ENCODE measurements at places on chromosomes 12 and 14.

DNA sequence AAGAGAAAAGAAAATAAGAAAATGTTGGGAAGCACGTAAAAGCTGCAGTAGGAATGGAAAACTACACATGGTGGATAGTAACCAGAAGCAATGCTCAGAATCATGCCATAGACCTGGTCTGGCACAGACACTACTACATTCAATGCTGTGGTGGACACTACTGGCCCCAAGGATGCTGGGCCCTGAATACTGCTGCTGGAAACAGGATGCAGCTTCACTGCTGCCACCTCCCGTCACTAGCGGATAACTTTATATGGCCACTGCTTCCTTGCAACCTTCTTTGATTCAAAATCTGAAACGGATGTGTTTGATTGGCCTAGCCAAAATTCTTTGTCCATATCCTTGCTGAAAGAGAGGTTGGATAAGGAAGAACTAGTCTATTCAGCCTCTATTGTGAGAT, 30.7 kb downstream of the ADCY6 start:
- DNase-seq: peak; percentile 41

DNA sequence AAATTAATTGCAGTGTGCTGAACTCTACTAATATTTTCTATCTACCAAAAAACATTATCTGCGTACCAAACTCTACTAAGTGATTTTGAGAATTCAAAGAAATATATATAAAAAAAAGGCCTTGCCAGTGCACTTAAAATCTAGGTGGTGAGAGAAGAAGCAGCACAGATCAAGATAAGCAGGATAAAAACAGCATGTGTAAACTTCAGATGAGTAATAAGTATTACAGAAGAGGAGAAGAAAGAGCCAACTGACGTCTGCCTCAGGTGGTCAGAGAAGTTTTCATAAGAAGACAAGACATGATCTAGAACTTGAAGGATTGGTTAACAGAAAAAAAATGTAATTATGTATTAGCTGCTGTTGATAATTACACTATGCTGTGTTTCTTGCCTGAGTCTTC, 166.4 kb downstream of the DUSP6 start:
- peak; percentile 21 for DNase-seq

DNA sequence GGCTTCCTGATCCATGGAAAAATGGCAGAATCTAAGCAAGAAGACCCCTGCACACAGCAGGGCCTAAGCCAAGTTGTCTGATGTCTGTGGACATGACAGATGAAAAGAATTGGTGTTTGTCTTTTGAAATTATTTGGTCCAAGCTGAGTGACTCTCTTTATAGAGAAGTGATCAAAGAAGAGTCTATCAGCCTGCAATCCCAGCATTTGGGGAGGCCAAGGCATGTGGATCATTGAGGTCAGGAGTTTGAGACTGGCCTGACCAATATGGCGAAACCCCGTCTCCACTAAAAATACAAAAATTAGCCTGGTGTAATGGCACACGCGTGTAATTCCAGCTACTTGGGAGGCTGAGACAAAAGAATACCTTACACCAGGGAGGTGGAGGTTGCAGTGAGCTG, 64.8 kb upstream of the TUNAR start:
- no peak for DNase-seq

- peak; percentile 26 for DNase-seq
Measured at GRCh38 chr12:5200278-5201087, 156.8 kb downstream of the KCNA5 start.

- DNase-seq: no peak
Measured at GRCh38 chr14:94945615-94946014, 175.7 kb upstream of the GSC start.

DNA sequence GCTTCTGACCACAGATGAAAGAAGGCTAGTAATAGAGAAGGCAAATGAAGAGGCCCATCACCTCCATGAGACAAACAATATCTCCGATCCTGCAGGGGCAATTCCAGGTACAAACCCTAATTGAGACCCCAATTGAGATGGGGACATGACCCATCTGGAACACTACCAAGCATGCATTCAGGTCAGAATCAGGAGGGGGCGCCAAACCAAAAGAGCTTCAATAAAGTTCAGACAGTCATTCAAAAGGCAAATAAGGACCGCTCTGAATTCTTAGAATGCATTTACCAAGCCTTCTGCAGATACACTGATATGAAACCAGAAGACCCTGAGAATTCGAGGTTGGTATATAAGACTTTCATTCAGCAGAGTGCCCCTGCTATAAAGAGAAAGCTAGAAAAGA, 10.2 kb upstream of the EDDM3B start:
- no peak for DNase-seq

DNA sequence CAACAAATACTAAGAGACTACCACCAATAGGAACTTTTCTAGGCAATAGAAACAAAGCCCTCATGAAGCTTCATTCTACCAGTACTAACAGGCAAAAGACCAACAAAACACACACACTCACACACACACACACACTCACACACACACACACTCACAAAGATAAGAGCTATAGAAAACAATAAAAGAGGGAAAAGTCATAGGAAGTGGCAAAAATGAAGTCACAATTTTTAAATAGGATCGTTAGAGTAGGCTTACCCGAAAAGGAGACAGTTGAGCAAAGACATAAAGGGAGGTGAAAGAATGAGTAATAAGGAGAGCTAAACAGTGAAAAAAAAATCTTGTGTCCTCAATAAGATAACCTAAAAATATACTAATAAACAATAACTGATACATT, 66.5 kb downstream of the C2CD5 start:
- DNase-seq: no peak

DNA sequence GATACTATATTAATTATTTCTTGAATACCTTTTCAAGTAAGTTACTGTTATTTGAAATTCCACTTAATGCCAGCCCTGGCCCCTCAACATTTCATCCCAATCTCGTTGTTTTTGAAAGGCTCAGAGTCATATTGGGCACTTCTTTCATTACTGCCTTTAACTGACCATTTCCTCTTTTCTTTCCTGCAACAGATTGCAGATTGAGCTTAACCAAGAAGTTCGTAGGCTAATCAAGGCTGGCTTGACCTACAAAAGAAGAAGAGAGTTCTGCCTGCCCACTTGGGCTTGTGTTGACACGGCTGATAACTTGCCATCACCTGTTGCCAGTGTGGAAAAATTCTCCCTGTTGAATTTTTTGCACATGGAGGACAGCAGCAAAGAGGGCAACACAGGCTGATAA, 91.0 kb downstream of the FLRT2 start:
- DNase-seq: no peak

GRCh38 chr12:87096082-87096585, 839.9 kb upstream of the MGAT4C start:
- no peak for DNase-seq

- no peak for DNase-seq
Measured at GRCh38 chr14:100490252-100490651, 97.0 kb downstream of the BEGAIN start.

- peak; percentile 18 for DNase-seq
Measured at GRCh38 chr12:108729612-108730364, 1.5 kb downstream of the CORO1C start.

- DNase-seq: no peak
Measured at GRCh38 chr12:25743679-25744215, 190.7 kb upstream of the LMNTD1 start.

DNA sequence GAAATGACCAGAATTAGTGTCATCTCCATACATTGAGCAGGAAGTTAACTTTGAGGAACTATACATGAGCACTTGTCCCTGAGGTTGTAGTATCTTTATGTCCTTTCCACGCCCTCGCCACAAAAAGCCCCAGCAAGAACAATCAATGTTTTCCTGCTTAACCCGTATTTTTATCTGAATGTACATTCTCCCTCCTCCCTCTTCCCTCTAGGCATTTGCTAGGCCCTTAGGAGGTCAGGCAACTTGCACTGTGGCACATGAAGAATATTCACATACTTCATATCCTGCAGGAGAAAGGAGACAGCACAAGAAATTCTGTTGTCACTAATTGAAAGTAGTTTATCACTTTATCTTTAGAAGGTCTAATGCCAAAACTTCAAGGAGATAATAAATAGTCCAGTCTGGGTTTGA, 18.1 kb upstream of the DUSP6 start:
- DNase-seq: no peak

- peak; percentile 21 for DNase-seq
Measured at GRCh38 chr12:132275110-132275531, 54.3 kb downstream of the GALNT9 start.

DNA sequence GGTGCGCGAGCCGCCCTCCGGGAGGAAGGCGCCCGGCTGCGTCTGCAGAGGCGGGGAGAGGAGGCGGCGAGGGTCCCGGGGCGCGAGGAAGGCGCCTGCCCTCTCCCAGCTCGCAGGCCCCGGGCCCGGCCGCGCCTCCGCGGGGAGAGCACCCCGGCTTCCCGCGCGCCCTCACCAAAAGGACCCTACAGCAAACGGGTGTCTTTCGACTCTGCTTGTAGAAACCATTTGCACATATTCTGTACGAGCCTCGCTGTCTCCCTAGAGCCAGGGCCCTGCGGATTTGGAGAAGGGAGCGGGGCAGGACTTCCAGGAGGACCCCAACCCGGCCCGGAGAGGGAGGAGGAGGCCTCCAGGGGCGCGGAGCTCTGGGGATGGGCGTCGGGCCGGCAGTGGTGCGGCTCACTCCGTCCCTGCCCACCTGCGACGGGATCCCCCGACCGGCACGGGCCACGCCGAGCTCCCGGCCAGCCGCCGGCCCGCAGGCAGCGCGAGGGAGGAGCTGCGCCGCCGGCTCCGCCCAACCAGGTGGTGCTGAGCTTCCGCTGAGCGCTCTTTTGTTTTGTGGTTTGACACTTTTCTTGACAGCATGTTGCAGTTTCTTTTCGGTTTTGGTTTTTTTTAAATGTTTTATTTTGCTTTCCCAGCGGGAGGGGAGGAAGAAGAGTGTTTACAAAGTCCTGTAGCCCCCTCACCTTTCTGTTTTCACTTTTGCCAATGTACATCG, 103.3 kb upstream of the FKBP4 start:
- no peak for DNase-seq

- DNase-seq: no peak
Measured at GRCh38 chr14:89194376-89194775, 222.7 kb downstream of the FOXN3 start.

DNA sequence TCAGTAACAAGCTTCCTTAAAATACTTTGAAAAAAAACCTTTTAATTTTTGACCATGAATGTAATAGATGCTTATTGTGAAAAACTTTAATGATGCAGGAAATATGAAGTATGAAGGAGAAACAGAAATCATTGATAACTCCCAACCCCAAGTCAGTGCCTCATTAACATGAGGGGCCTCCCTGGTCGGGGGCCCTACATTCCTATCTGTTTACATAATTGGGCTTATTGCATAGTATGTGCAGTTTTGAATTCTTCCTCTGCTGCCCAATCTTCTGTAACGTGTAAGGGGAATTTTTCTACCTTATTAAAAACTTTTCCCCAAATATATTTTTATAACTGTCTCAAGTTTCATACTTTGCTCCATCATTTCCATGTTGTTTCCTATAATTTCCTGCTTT, 63.0 kb downstream of the SLC25A47 start:
- DNase-seq: no peak

DNA sequence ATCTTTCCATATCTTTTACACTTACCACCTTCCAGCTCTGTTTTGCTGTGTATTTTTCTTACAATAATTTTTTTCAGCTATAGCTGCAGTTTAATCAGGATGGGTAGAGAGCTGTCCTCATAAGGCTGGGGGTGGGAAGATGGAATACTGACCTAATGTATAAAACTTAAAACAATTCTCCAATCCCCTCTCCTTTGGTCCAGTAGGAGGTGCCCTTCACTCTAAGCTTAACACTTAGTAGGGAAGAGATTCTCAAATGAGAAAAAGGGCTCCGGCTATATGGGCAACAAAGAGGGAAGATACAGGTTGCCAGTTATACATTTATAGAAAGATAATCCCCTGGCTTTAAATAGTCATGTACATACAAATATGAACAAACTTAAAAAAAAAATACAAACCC, 2.8 kb downstream of the ORMDL2 start:
- peak; percentile 58 for DNase-seq

- DNase-seq: no peak
Measured at GRCh38 chr14:50347521-50347920, 35.4 kb downstream of the DMAC2L start.

- no peak for DNase-seq
Measured at GRCh38 chr12:48907245-48907644, 18.0 kb downstream of the FKBP11 start.

DNA sequence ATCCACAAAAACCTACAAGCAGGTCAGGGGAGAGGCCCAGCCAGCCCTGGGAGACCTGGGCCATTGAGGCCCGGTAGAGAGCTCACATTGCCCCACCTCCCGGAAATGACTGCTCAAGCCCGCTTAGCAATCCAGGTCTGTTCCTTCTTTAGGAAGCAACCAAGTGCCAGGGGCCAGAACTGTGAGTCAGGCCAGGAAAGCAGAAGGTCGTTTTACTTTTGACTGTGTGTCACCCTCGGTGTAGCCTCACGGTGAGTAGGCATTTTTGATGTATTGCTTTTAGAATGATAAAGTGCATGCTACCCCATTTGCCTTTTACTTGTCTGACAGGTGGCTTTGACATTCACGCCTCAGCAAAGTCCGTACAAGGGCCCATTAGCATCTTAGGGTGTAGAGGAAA, 25.4 kb upstream of the PWP1 start:
- DNase-seq: no peak

GRCh38 chr12:11321980-11322379, 11.7 kb upstream of the PRB4 start:
- no peak for DNase-seq

- peak; percentile 79 for DNase-seq
Measured at GRCh38 chr12:77133566-77133965, 68.2 kb upstream of the E2F7 start.

- DNase-seq: peak; percentile 6
Measured at GRCh38 chr14:76261371-76261811, 109.7 kb downstream of the GPATCH2L start.

GRCh38 chr12:120719496-120720233, 6.0 kb upstream of the ACADS start:
- DNase-seq: no peak

- DNase-seq: no peak
Measured at GRCh38 chr12:15956413-15957185, 45.5 kb downstream of the DERA start.

DNA sequence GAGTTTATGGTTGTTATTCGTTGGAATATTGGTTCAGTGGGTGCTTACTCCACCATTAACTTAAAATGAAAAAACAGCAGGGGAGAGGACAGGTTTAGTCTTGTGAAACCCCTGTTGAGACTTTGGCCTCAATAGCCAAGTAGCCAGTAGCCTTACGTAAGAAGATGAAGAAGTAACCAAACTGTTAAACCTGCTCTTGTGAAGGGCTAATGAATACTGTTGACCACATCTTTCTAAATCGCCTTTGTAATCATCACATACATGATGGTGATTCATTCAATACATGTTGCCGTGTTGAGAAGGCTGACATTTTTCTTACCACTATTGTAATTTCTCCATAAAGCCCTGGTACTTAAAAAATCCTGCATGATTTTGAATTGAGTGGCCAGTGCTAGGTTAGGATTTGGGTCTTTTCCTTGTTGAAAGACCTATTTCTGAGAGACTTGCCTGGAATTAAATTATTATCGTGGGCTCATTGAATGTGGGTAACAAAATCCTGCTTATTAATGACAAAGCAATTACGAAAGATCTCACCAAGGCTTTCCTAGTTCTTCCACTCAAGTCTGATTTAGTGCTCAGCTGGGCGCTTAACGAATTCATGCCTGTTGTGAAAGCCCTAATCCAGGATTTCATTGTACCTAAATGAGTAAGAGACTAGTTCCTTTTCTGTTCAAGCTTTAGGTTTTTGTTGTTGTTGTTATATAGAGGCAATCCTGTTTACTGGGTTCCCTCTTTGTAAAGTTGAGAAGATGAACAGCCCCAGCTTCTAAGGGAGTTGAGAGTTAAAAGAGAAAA, 333.1 kb downstream of the FUT8 start:
- DNase-seq: no peak
